ENCODE measurements at places on chromosomes 13 and 19. TPM values are rescaled to one million over a fixed set of nuclear protein-coding genes. Genes with fewer than 3 reads are reported as not detected.
A peak's percentile ranks its signal among the peaks of the same experiment; 100 is the strongest.

CALR3 gene
- 0.71 TPM for total RNA-seq

PRDX2 gene
- 566 TPM for total RNA-seq

FAM216B gene
- not detected for total RNA-seq

SERPINE3 gene
- not detected for total RNA-seq

GRCh38 chr13:48720621-48721020, 66.9 kb downstream of the CYSLTR2 start:
- DNase-seq = no peak

- DNase-seq = no peak
These were observed 12.1 kb downstream of the ONECUT3 start for GRCh38 chr19:1765232-1765903.

DNA sequence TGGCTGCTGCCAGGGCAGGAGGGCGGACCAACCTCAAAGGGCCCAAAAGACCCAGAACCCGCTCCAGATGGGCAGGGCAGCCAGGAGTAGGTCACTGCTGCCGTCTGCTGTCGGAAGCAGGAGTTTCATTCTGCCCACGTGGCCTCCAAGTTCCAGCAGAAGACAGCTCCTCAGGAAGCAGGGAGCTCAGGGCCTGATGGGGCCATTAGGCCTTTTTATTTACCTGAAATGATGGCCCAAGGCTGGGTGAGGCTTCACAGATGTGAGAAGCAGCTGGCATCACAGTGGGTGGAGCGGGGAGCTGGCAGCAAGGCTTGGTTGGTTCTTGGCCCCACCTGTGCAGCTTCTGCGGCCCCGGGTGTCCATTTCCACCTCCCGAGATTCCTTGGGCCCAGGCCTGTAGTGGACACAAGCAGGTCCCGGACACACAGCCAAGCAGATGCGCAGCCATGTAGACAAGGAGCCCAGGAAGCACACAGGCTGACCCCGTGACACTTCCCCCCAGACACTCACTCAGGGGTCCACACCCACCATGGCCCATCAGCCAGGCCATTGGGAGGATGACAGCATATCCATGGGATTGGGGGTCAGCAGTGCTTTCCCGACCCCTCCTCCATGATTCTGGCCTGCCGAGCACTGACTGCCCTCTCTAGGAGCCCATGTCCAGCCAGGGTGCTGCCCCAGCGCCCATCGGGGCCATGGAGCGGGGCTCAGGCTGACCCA, 26.4 kb downstream of the C13orf46 start:
- DNase-seq = no peak

DNA sequence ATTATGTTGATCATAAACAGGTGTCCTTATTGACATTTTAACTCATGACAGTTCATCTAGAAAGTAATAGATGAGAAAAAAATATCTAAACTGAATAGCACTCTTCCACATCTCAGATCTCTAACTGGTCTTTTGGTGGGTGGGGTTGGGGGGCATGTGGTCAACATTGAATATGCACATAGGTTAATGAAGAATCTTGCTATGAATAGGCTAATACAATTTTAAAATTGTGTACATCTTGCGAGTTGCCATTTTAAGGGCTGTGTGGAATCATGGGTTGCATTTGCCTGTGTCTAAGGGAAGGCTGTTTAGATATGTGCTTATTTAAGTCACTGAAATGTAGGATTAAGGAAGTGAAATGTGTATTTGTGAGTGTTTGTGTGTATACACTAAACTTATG, 346.0 kb downstream of the ITGBL1 start:
- DNase-seq = no peak

GRCh38 chr13:107690181-107690580, 525.2 kb downstream of the LIG4 start:
- DNase-seq = no peak

GRCh38 chr19:33406521-33407139, 33.1 kb downstream of the CEBPG start:
- DNase-seq = peak; percentile 81

- DNase-seq = no peak
These were observed 14.0 kb upstream of the ZNF491 start for GRCh38 chr19:11784356-11784755.

DNA sequence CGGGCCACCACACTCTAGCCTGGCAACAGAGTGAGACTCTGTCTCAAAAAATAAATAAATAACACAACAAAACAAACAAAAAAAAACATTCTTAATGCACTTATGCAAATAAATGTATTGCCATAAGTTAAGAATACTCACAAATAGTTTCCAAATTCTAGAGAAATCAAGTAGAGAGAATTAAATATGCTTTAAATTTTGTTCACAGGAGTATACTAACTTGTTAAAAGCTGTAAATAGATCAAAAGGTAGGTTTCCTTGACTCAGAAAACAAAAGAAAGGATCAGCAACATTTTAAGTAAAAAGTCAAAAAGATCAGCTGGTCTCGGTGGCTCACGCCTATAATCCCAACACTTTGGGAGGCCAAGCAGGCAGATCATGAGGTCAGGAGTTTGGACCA, 50.5 kb upstream of the ZNF429 start:
- no peak for DNase-seq

Measured in Karpas-422 (cell line).